ENCODE measurements at places on chromosomes 2 and 18.

DNA sequence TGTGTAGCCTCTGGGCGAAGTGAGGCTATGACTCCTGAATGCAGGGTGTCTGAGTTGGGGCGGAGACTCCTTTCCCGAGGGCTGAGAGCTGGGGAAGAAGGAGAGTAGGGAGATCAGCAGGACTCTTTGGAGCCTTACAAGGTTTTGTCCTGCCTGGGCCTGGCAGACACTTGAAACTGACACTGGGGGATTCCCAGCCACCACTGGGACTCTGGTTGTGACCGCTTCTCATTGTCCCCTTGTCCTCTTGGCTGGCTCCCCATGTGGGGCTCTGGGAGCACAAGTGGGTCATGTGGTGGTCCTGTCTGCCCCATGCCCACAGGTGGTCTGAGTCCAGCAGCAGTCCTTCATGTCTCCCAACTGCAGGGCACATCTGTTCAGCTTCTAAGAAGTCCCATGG is 78.2 kb upstream of the MGAT4A start:
- DNase-seq = no peak

DNA sequence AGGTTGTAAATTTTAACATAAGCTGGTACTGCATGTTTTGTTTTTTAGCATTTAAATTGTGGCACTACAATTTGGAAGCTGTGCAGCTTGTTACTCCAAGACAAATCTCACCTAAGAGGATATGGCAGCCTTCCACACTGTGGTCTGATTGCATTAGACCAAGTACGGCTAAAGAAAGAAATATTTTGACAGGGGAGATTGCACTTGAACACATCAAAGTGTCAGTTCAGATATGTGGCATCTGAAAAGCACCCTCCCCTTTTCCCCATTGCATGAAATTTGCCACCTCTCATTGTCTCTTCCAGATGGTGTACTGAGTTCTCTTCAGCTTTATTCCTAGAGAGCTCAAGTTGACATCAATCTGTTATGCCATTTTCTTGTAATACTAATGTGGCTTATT is 295.9 kb downstream of the ERBB4 start:
- DNase-seq = no peak

GRCh38 chr18:40473221-40474029 is 1481.6 kb upstream of the PIK3C3 start:
- DNase-seq = no peak

DNA sequence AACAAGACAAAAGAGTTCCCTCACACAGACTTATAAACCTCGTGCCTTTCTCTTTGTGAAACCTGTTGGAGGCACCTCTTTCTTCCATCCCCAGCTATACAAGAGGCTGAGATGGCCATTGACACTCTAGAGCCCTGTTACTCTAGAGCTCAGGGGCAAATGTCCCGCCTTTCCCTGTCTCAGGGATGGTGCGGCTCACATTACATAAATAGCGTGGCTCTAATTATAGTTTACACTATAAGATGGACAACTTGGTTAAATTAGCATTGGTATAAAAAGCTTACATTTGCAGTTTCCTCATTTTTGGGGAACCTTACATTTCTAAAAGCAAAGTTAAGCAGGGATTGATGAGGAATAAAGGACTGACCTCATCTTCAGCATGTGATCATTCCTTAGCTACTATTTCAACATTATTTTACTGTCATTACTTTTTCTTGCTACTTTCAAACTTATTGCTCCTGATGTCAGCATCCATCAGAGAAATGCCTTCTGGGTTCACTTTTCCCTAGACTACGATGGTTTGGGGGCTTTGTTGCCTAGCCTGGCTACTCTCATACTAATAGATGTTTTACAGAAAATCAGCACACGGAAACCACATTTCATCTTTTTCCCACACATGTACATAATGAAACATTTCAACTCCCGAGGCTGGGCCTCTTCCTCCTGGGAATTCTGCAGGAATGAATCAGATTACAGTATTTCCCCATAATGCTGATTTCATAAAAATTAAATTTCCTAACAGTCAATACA is 40.4 kb downstream of the FTCDNL1 start:
- no peak for DNase-seq

GRCh38 chr2:11309706-11310105 is 34.7 kb downstream of the ROCK2 start:
- DNase-seq = no peak

GRCh38 chr2:56540916-56541315 is 357.1 kb downstream of the CCDC85A start:
- DNase-seq = no peak

DNA sequence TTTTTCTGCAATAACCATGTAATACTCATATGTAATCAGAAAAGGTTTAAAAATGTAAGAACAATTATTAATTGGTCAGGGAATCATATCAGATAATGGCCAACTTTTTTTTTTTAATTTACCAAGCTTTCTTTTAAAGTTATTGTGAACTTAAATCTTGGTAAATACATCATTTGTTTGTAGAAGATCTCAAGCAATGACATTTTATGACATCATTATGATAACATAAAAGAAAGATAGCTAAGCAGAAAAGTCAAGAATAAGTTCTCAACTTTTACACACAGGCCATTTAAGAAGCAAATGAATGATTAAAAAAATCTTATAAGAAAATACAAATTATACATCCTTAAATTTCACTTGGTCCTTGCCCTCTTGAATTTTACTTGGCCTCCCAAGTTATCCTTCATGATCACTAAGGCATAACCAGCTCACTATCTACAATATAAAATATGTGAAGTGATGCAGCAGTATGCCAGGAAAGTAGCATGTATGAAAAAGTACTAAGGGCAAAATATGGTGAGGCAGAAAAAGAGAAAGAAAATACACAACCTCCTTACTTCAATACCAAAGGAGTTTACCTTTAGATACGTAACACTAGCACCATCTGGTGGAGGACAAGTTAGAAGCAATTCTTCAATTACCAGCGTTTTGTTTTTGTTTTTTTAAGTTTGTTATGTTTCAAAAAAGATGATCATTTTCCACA is 116.6 kb downstream of the SRBD1 start:
- DNase-seq = no peak

- DNase-seq = no peak
These were observed 98.6 kb upstream of the KLF7 start for GRCh38 chr2:207264310-207264709.

DNA sequence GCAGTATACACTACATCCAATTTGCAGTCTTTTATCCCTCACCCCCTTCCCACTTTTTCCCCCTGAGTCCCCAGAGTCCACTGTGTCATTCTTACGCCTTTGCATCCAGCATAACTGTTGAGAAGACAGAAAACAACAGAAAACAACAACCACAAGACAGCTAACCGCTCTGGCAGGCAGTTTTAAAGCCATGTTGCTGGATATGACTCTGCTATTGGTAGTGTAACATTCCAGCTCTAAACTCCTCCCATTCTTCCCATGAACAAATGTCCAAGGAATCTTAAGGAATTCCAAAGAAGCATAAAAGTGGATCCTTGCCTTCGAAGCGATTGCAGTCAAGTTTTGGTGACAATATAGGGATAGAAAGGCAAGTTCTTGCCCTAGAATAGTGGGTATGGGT is 599.1 kb downstream of the NYAP2 start:
- DNase-seq = no peak

- DNase-seq = no peak
These were observed 274.5 kb downstream of the SLC8A1 start for GRCh38 chr2:40177366-40177765.

- DNase-seq = no peak
These were observed 39.1 kb downstream of the EHBP1 start for GRCh38 chr2:62744603-62745002.

GRCh38 chr2:437756-438393 is 150.0 kb upstream of the ALKAL2 start:
- DNase-seq = peak; percentile 64

DNA sequence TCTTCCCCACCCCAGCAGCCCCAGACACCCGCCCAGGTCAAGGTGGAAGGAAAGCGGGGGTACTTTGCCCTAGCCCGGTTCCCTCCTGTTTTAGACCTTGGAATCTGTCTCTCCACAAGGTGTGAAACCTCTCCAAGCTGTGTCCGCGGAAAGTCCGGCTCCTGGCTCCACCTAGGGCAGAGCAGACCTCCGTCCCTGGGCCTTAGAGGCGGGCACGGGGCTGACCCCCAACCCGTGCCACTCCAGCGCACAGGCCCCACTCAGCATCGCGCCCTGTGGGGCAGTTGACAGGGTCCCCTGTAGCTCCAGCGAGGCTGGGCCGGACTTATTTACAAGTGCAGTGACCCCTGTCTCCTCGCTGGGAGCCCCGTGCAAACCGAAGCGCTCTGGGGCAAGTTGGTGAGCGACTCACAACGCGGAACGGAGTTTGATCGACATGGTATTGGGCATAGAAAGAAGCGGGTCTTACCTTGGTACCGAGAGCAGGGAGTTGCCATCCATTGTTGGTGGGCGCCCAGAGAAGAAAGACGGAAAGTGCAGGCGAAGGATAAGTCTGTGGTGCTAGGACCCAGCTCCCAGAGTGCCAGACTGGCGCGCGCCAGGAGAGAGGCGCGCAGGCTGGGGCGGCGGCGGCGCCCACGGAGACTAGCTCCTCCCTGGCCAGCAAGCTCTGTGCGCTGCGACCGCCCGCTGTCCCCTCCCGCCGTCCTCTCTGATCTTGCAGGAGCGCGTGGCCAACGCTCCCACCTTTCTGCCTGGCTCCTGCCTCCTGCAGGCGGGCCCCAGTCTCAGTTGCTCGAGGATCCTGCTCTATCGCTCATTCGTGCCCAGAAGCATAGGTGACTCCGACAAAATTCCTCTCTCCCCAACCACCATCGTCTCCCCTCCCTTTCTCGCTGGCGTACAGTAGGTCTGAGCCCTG is at the start of gene SPHKAP:
Gene SPHKAP, minus strand, starts transcription at position 590 of the 922 bp plus-strand sequence. Its CDS starts 89 bp downstream, at position 501.
- no peak for DNase-seq

- no peak for DNase-seq
These were observed 5.4 kb downstream of the RAB11FIP5 start for GRCh38 chr2:73107211-73107926.

DNA sequence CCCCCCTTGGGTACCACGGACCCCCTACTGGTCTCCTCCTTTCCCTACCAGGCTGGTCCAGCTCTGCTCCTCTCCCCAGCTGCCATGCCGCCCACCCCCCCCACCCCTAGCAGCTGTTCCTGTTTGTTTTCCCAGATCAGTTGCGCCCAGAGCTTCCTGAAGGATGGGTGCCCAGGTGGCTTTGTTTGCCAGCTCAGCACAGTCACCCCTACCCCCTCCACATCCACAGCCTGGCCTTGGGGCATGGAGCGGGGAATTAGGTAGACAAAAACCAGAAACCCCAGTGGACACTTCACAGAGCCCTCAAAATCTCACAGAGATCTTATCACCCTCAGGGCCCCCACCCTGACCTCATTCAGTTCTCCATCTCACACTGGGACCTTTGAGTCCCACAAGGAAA is 3.7 kb upstream of the CRYBA2 start:
- no peak for DNase-seq

DNA sequence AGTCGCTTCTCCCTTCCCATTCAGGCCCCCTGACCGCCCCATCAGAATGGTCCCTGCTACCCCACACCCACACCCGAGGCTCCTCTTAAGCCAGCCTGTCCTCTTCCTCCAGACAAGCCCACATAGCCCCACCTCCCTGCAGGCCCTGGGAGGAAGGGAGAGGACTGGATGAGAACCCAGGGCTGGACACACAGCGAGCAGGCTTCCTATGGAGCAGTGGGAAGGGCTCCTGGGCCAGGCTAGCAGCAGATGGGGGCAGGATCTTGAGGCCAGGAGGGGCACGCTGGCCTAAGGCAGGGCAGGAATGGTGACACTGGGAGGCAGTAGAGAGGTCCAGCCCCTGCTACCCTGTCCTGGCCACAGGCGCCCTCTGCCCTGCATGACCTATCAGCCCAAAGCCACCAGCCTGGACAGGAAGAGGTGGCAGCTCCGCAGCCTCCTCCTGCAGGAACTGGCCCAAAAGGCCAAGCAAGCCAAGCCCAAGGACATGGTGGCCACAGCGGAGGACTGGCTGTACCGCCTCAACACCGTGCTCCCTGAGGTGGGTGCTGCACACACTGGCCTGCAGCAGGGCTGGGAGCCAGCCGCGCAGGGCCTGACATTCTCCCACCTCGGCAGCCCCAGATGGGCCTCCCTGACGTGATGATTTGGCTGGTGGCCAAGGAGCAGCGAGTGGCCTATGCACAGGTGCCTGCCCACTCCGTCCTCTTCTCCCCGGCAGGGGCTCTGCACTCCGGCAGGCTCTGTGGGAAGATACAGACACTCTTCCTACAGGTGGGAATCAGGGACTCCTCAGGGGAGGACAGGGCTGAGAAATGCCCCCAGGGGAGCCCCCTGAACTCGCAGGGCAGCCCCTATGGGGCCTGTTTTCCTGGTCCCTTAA is 43.3 kb downstream of the FER1L5 start:
- DNase-seq = no peak

- DNase-seq = no peak
These were observed 77.6 kb upstream of the NFU1 start for GRCh38 chr2:69514819-69515218.

- no peak for DNase-seq
These were observed 39.3 kb downstream of the PELI1 start for GRCh38 chr2:64104933-64105332.

GRCh38 chr2:64650296-64650695 is 3.4 kb downstream of the SERTAD2 start:
- DNase-seq = no peak

DNA sequence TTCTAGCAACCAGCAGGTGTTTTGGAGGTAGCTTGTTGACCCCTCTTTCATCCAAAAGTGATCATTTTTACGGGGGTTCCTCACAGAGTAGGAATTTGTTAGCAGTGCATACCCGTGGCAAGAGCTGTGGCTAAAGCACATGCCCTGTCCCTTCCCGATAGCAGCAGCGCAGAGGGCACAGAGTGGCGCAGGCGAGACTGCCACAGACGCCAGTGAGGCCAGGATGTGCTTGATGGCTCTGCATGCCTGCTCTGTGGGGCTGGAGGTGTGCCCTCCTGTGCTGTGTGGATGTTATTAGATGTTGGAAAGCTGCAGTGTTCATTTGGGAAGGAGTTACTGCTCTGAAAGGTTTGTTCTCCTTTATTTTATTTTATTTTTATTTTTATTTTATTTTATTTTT is 153.6 kb downstream of the FAM210A start:
- DNase-seq = no peak

DNA sequence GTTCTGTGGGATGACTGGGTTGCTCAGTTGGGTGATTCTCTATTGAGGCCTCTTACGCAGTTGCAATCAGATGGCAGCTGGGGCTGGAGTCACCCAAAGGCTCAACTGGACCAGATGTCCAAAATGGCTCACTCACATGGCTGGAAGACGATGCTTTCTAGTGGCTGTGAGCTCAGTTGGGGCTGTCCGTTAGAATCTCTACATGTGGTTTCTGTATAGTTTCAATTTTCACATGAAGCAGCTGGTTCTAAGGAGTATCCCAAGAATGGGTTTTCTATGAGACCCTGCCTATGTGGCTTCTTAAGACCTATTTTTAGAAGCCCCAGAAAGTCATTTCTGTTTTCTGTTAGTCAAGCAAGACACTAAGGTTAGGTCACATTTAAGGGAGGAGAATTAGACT is 4.4 kb downstream of the XRCC5 start:
- DNase-seq = no peak

GRCh38 chr2:100376836-100377235 is 40.6 kb downstream of the CHST10 start:
- no peak for DNase-seq
